ENCODE measurements at places on chromosomes 6 and 20. TPM values are rescaled to one million over a fixed set of nuclear protein-coding genes. Genes with fewer than 3 reads are reported as not detected.

GRCh38 chr20:62382306-62383198 lies 4.4 kb upstream of the RPS21 start:
- DNase-seq: peak; percentile 98

PRKN gene
- total RNA-seq: 4.8 TPM

DZANK1 gene
- total RNA-seq: 14.8 TPM

SYCP2 gene
- 1.2 TPM for total RNA-seq

- peak; percentile 80 for DNase-seq
Measured at GRCh38 chr6:75283907-75284631, 523 bp downstream of the TMEM30A start.

GRCh38 chr6:7445101-7445500 lies 55.5 kb downstream of the RIOK1 start:
- DNase-seq: no peak

- no peak for DNase-seq
Measured at GRCh38 chr6:48695872-48696271, 584.9 kb upstream of the PTCHD4 start.

DNA sequence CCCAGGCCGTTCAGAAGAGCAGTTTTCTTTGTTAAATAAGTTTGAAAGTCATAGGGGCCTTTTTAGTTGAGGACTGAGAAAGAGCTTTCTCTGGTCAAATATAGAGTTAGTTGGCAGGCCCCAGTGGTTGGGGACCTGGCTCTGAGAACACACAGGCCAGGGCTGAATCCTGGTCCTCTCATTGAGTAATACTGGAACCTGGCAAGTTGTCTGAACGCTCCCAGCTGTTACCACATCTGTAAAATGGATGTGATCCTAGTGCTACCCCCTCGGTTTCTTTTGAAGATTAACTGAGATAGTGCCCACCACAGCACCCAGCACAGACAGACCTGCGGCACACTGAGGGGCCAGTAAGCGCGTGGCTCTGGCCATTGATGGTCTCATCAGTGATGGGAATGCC lies 215.5 kb downstream of the ZDHHC14 start:
- no peak for DNase-seq

MTFR2 gene
- total RNA-seq: 4.0 TPM

CDH4 gene
- total RNA-seq: 5.8 TPM

- DNase-seq: peak; percentile 57
Measured at GRCh38 chr20:20130399-20130798, 78.1 kb downstream of the CFAP61 start.

DNA sequence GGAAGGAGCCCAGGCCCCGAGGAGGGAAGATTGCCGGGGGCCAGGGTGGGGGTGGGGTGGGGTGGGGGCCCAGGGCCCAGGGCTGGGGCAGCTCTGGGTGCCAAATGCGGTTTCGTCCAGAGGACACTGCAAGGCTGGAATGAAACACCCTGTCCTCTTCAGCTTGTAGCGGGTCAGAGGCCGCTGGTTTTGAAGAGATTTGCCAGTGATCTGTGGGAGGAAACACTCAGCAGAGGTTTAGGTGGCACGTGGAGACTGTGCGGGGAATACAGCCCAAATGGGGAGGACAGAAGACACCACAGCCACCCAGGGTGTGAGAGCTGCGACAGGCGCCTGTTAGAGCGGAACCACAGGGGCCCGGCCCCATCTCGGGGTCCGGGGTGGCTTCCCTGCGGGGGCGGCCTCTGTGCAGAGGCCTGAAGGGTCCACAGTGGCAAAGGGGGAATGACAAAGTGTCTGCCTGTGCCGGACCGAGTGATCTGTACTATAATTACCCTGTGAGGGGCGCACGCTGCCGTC lies 29.2 kb downstream of the FRMD1 start:
- DNase-seq: no peak

DNA sequence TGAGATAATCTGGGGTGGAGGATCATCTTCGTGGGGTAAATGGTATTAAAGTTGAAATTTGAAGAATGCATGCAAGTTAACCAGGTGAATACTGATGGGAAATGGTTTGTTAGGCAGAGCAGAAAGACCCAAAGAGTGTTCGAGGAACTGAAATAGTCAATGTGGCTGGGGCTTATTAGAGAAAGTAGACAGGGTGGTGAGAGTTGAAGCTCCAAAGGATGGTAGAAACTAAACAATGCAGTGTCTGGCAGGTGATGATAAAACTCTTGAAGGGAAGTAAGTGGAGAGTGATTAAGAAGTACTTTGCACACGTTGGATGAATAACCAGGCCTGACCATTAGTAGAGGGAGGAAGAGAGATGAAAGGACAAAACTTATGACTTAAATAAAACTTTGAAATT lies 39.8 kb upstream of the CENPW start:
- DNase-seq: no peak

GRCh38 chr6:43173591-43174262 lies 2.7 kb downstream of the SRF start:
- no peak for DNase-seq

- DNase-seq: peak; percentile 61
Measured at GRCh38 chr6:158991017-158991723, 8.8 kb downstream of the RSPH3 start.

GRCh38 chr6:38612143-38612965 lies 27.4 kb downstream of the BTBD9 start:
- DNase-seq: no peak

DNA sequence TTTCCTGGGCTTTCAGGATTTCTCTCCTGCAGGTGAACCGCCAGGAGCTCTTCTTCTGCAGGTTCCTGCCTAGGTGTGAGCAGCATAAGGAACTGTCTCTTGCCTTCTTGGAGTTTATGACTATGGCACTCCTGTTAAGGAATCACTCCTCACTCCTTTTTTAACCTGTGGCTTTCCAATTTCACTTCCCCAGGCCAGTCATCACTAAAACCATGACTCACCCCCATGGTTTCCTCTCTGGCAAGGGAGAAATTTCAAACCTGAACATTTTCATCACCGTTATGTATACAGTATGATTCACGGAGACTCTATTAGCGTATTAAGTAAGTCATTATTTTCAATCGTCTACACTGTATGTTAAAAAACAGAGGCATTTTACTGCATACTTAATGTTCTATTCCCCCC lies 78.2 kb upstream of the ARID1B start:
- DNase-seq: no peak

DNA sequence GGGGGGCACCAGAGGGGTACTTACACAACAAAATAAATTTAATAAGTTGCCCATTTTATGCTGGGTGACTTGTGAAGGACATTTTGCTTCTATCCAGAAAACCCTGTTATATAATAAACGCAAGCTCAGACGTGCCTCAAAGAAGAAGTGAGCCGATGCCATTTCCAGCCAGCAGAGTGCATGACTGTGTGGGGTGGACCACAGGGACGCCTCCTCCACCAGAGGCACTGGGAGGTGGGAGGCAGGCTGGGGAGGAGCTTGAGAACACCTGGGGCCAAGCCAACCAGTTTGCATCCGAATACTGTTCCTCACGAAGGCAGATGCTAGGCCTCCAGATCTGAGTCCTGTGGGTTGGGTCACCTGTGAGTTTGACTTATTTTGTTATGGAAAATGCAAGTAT lies 363.8 kb downstream of the RNGTT start:
- DNase-seq: peak; percentile 76

DNA sequence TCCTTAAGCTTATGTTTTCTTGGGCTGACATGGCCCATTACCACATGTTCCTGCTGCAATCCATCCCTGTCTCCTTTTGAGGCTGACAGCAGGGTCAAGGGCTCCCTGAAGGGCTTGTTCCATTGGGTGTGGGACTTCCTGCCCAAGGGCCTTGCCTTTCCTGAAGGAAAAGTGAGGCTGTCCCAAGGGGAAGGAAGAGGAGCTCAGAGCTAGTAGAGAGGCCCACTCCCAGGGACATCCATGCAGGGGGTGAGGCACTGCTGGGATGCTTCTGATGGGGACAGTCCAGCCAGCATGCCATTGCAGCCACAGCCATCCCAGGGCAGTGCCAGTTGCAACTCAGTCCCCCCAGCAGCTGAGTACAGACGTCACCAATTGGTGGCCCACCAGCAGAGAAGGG lies 138.4 kb upstream of the FOXA2 start:
- DNase-seq: no peak

ADAM33 gene
- total RNA-seq: 3.0 TPM

SLC17A1 gene
- total RNA-seq: not detected

MACROD2 gene
- total RNA-seq: 2.0 TPM

DNA sequence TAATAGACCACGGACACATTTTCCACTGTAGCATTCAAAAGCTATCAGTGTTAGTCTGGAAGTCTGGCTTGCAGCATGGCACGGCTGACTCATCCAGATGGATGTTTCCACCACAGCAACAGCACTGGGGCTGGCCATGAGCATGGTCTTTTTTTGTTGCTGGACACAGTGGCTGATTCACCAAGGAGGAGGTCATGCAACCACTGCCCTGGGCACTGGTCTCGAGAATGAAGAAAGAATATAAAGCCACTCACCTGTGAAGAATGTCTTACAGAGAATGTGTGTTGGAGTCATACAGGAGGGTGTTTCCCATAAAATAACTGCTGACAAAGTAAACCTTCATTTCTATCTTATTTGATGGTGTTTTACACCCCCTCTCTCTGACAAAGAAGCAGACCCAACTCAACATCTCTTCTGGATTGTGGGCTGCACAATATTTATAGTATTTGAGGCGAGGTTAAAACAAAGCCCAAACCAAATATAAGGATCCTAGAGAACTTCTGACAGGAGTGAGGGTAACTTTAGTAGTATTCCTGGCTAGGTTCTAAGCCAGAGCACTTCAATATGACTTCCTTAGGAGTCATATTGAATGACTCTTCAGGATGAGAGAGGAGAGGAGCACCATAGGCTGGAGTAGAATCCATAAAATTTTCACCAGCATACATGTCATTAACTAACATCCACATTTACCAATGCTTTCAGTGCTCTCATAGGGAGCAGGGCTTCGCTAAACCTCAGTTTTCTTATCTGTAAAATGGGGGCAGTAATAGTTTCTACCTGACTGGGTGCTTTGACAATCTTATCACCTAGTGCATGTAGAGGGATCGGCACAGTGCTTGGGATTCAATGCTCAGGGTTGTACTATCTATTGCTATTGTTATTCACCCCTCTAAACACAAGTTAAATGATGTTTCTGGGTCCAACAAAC lies 121.4 kb downstream of the KIF13A start:
- no peak for DNase-seq

DNA sequence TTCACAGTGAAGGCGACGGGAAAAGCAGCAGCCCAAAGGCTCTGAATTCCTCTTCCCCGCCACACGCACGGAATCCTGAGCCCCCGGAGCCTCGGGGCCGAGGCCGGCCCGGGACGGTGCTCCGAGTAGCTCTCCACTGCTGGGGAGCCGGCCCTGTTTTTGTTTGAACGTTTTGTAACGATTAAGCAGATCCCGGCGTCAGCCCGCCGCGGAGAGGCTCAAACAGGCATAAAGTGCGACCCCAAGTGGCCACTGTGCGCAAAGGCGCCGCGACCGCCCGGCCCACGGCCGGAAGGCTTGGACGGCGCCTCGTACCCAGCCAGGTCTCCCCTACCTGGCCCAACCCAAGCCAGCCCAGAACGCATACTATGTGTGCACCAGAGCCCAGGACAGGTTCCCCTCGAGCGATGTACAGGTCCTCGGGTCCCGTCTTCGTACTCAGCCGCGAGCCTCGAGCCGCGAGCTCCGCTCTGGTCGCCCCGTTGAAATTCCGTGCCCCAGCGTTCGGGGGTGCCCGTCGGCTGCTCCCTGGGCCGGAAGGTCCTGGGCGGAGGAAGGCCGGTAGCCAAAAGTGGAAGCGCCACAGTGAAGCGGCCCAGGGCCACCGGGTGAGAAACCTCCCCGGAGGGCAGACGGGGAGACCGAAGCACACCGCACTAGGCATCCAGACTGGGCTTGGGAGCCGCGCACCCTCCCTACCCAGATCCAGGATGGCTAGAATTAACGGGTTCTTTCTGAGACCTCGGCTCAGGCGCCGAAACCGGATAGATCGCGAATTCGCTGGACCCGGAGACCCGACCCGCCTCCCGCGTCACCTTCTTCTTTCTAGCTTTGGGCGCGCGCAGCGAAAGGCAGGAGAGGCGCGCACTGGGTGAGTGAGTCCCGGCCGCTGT lies 1.2 kb upstream of the MAFB start:
- DNase-seq: peak; percentile 98

DNA sequence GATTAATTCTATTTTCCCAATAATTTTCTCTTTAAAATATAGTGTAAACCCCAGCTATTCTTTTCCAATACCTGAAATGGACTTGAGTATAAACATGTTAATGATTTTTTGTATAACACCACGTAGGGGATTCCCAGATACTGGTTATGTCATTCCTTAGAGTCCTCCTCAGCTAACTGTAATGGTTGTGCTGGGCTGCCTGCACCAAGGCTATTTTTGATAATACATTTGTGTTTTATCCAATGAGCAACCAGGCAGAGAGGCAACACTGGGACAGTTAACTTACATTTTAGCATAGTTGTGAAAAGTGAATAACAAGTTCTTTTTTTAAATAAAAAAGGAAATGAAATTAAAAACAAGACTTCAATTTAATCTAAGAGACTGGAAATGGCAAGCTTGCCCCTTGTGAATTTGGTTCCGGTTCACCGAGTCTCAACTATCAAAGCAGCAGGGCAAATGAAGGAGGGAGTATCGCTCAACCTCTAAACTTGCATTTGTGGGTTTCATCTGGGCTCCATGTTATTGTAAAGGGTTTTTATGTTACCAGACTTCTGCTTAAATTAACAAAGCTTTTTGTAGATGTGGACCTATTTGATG lies 18.8 kb upstream of the BACH2 start:
- no peak for DNase-seq

GRCh38 chr6:31336896-31337496 lies 20.0 kb downstream of the HLA-B start:
- no peak for DNase-seq

GRCh38 chr6:149271348-149272340 lies 45.9 kb upstream of the TAB2 start:
- DNase-seq: no peak

- peak; percentile 59 for DNase-seq
Measured at GRCh38 chr6:15365273-15365687, 119.4 kb downstream of the JARID2 start.

- no peak for DNase-seq
Measured at GRCh38 chr20:33033381-33033780, 1.9 kb downstream of the BPIFB6 start.

DNA sequence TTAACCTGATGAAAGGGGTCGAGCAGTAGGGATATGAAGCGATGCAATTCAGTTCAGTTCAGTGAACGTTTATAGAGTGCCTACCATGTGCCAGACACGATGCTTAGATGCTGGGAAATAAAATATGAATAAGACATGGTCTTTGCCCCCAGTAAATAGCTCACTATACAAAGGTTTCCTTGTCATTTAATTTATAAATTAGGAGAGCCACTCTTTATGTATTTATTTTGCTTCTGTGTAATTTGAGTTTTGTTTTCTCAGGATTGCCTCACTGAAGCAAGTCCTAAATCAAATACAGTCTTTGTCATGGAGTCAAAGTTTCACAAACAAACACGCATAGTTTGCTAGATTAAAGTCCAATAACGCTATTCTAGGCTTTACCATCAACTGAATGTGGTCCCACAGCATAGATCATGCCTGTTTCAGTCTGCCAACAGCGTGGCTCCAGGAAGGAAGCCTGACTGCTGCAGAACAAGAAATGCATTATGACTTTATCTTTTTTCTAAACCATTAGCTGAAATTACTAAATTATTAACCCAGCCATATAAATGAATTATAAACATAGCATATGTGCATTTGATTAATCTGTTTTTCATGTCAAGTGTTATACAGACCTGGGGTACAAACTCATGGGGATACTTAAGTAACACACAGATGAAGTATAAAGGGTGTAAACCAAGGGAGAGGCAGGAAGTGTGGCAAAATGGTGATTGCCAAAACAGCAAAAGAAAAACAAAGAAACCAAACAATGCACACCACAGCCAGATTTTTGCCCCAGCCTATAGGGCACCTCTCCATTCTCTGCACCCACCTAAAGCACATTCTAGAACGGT lies 29.8 kb upstream of the CCN2 start:
- DNase-seq: no peak

GRCh38 chr6:29961966-29962365 lies 19.6 kb downstream of the HLA-A start:
- DNase-seq: no peak
